ENCODE measurements at places on chromosomes 5 and 9. TPM values are rescaled to one million over a fixed set of nuclear protein-coding genes. Genes with fewer than 3 reads are reported as not detected.

Gene PCDHB2
- total RNA-seq: 8.3 TPM

Gene IFNB1
- total RNA-seq: not detected

Gene BTNL3
- total RNA-seq: not detected

Gene PROB1
- 2.9 TPM for total RNA-seq

Gene SLC36A2
- total RNA-seq: not detected

Gene HMHB1
- not detected for total RNA-seq

Gene SPATA31A1
- total RNA-seq: not detected

Gene MRPL41
- 18.1 TPM for total RNA-seq

Gene N4BP3
- 10.6 TPM for total RNA-seq

Gene OLFML2A
- total RNA-seq: 62.5 TPM

Gene FOXD4
- total RNA-seq: 0.82 TPM

Gene TNFAIP8
- total RNA-seq: 20.5 TPM

Gene MCIDAS
- total RNA-seq: not detected

Gene TSSK1B
- 0.38 TPM for total RNA-seq

Gene C9orf153
- 1.2 TPM for total RNA-seq

Gene TMEM245
- 99.2 TPM for total RNA-seq

Gene BOD1
- 78.7 TPM for total RNA-seq

Gene DNAI1
- total RNA-seq: 0.27 TPM

Gene TRPM3
- total RNA-seq: 207 TPM

Gene GABRB2
- 16.1 TPM for total RNA-seq

All from camera-type eye (tissue), 1 donor.